ENCODE measurements at places on chromosomes 13 and 19.

- DNase-seq: no peak
Measured at GRCh38 chr19:1422943-1423342, 15.3 kb upstream of the RPS15 start.

DNA sequence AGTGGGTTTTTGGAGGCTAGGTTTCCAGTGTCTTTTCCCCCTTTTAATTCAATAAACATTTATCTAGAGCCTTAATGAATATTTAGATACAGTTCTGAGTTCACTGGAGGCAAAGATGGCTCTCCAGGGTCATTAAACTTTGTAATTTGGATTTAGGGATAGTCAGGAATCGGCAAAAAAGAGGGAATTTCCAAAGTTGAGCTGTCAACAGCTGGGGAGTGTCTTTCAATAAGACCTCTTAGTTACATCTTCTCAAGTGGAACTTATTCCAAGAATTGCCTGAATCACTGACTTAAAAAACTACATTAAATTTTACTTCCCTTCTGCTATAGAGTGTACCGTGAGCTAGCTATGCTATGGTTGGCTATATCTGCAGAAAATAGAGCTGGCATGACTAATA, 2.0 kb downstream of the LRCH1 start:
- DNase-seq: no peak

DNA sequence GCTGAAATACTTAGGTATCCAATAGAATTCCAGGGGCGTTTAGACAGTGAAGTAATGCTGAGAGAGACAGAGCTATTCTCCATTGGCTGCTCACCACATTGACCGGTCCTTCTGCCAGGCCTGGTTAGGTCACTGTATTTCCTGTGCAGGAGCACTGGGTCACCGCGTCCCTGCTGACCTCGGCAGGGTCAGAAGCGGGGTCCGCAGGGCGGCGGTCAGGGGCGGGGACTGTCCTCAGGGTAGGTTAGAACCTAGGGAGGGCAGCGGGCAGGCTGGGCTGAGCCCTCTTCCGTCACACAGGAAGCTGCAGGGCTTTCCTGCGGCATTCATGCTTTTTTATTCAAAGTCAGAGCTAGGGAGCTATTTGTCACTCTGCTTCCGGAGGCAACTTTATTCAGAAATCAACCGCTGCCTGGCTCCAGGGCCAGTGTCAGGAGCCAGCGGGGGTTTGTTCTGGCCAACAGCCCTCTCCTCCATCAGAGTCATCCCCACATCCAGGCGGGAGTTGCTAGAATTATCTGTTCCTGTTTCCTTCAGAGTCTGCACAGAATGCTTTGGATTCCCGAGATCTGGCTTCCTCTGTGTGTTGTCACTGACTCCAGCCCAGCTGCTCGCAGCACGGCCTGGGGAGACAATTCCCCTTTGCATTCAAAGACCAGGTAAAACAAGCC, 81.2 kb upstream of the WASF3 start:
- DNase-seq: no peak

DNA sequence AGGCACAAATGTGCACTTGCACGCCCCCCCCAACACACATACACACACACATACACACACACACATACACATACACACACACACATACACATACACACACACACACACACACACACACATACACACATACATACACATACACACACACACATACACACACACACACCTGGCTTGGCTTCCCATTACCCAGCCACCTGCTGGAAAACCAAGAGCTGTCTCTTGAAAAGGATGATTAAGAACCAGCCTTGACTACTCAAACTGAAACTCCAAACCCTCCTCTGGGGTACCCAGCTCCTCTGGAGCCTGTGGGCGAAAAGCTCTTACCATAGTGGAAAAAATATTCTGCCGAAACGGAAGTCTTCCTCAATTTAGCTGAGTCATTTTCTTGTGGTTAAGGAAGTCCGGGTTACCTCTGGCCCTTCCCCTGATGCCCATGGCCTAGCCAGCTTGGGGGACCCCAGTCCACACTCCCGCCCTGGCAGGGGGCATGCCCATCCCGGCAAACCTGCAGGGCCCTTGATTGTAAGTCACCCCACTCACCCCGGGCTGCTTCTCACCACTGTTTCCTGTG, 21.9 kb downstream of the CEBPA start:
- no peak for DNase-seq

DNA sequence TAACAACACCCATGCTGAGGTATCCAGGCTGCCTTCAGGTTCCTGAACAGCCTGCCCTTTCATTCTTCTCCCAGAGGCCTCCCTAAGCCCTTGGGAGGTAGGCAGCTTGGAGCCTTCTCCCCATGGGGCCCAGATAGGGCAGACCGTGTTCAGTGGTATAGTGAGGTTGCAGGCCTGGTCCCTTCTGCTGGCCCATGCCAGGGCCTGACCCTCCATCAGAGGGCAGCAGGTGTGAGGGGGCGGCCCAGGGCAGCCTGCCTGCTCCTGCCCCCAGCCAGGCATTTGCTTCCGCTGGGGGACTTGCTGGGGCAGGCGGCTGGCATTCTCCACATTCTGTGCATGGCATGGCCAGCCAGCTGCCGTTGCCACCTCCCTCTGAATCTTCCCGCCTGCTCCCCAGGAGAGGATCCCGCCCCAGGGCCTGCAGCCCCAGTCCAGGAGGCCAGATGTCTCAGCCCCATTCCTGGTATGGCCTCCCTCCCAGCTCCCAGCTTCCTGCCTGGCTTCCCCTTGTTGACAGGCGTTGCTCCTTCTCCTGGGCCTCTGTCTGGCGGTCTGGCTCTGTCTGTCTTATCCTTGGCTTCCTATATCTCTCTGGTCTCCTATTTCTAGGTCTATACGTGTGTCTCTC, 8.9 kb downstream of the CIC start:
- no peak for DNase-seq

DNA sequence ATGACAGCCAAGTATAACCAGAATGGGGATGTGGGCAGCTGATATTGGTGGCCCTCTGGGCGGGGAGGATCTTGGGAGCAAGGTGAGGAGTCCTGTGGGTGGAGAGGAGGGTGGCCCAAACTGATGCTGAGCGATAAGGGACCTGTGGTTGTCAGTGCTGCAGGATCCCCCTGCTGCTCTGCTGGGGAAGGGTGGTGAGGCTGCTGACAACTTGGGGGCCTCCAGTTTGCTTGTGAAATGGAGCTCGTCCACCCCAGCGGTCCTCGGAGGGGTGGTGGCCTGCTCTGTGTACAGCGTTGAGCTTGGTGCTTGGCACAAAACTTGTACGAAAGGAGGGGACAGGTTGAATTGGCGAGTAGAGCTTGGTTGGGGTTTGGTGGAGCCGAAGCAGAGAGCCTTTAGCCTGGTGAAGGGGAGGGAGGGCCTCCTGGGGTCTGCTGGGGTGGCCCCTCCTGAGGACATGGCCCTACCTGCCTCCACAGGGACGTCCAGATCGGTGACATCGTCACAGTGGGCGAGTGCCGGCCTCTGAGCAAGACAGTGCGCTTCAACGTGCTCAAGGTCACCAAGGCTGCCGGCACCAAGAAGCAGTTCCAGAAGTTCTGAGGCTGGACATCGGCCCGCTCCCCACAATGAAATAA, 2.9 kb downstream of the RPS11 start:
- no peak for DNase-seq

GRCh38 chr13:30718661-30719524, 16.4 kb upstream of the ALOX5AP start:
- no peak for DNase-seq

- DNase-seq: no peak
Measured at GRCh38 chr13:27660511-27660910, 38.8 kb downstream of the POLR1D start.

DNA sequence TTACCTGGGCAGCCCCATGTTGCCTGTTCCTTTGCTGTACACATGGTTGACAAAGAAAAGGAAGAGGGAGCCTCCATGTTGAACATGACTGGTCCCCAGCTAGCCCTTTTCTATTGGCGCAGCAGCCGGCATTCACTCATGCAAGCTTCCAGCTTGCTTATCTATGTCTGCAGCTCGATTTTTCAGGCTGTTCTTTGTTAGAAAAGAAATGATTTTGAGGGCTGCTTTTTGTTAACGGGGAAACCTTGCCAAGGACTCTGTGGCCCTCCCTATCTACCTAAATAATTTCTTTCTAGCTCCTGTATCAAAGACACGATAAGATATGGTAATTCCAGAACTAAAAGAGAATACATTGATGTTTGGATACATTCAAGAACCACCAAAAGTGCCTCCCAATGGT, 20.4 kb upstream of the ADGRE2 start:
- no peak for DNase-seq

GRCh38 chr13:29571876-29572570, 23.5 kb downstream of the SLC7A1 start:
- no peak for DNase-seq

DNA sequence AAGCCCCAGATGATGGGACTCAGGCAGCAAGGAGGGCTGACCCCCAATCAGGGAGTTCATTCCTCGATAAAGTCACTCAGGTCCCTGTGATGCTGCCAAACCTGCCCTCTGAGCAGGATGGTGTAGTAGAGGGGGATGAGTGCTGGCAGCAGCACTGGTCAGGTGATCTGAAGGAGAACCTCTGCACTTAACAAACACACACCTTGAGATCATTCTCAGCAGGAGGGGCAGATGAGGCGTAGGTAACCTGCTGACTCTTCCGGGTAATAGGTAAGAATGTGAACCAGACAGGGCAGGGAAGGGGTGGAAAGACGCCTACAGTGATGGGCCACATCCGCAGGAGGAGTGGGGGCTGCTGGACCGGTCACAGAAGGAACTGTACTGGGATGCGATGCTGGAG, 3.2 kb downstream of the ZNF446 start:
- DNase-seq: no peak

- DNase-seq: no peak
Measured at GRCh38 chr19:37928527-37929286, 21.7 kb downstream of the SIPA1L3 start.

GRCh38 chr19:15126131-15126910, 19.1 kb downstream of the SYDE1 start:
- DNase-seq: no peak
